ENCODE measurements at places on chromosomes 1 and 21.

- DNase-seq, result no peak
Observed at GRCh38 chr1:112937495-112937894, 18.5 kb downstream of the SLC16A1 start.

DNA sequence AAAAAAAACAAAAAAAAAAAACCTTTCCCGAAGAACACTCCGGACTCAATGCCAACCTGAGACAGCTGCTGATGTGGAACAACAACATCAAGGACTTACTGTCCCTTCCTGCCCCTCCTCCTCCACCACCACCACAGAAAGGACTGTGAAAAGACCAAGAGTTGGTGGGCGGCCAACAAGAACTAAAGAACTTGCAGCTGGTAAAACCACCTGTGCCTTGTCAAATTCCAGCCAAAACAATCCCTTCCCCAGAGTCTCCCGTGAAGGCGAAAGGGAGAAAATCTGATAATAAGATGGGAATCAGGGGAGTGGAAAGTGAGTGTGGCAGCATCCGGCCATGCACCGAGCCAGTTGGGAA, 88.9 kb downstream of the PROX1 start:
- DNase-seq, result no peak

GRCh38 chr1:171727778-171728177, 14.1 kb downstream of the VAMP4 start:
- no peak for DNase-seq

GRCh38 chr1:32337855-32338636, 2.0 kb upstream of the MARCKSL1 start:
- no peak for DNase-seq

DNA sequence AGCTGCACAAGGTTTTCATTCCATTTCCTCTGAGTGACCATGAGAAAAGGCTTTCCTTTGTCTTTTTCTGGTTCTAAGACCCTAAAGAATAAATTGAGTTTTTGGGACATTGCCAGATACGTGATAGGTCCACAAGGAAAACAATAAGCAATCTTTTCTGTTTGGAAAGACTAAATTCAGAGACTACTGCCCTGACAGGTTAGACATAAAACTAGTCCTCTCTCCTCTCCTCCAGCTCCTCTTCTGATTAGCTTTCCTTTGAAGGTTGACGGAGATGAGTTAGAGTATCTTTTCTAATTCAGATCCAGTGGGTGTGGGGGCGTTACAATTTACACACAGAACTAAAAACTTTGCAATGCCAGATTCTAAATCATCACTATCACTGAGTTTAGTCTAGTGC, 57.8 kb upstream of the C1orf53 start:
- no peak for DNase-seq

- DNase-seq, result no peak
Observed at GRCh38 chr1:53645690-53646078, 93.3 kb downstream of the GLIS1 start.

DNA sequence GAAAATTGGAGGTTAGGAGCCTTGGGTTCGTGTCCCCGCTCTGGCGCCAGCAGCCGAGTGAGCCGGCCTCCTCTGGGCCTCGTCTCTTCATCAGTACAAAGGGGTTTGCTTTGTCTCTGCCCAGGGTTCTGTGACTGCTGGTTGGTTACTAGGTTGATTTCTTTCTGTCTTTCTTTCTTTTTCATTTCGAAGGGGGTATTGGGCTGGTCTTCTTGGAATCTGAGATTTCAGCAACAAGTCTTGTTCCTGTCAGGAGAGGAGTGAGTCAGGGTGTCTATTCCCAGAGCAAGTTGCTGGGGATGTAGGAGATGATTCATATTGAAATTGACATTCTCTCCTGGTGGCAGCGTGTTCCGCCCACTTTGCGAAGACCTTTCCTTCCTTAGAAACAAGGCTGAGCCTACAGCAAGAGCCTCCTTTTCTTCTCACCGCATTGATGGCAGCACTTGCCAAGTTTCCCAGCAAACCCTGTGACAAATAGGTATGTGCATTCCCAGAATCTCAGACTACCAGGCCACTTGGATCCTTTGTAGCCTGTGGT, 79.2 kb downstream of the MAN1C1 start:
- no peak for DNase-seq

DNA sequence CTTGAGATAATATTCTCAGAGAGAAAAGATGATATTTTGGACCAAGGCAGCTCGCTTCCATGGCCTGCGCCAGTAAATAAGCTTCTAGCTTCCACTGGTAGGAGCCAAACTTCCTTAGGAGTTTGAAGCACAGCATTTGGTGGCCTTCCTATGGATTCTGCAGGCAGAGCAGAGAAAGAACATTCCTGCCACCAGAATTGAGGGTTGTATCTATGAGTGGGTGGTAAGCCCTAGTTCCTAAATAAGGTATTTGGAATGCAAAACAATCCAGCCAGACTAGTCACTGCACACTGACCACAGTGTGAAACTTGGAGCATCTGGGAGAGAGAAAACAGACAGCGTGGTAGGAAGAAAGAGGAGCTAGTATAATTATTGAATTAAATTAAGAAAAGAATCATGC, 54.1 kb upstream of the BCAR3 start:
- DNase-seq, result no peak

- DNase-seq, result no peak
Observed at GRCh38 chr1:5704561-5705514, 287.4 kb downstream of the NPHP4 start.
